Stimulated activated CD4-positive, alpha-beta T cell treated with anti-CD3 and anti-CD28 coated beads, Interleukin-2, amount 100 ng/mL, for 24 hours (primary cell): ENCODE measurements at places on chromosomes 11 and 22.
A peak's percentile ranks its signal among the peaks of the same experiment; 100 is the strongest.

DNA sequence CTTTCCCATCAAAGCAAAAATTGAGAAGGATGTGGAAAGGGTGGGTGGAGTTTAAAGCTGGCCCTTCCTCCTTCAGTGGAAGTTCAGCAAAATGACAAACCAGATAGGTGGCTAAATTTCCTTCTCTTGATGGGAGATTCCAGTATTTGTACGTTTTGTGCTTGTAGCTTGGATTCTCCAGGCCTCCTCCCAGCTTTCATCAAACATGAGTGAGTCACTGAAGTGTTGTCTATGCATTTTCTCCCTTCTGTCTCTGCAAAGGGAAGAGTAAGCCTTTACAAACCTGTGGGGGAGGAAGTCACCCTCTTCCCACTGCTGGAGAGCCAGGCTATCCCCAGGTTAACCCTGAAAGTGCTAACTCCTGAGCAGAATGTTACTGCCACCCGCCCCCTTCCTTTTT is 6.4 kb downstream of the MARK2 start:
- DNase-seq: no peak

DNA sequence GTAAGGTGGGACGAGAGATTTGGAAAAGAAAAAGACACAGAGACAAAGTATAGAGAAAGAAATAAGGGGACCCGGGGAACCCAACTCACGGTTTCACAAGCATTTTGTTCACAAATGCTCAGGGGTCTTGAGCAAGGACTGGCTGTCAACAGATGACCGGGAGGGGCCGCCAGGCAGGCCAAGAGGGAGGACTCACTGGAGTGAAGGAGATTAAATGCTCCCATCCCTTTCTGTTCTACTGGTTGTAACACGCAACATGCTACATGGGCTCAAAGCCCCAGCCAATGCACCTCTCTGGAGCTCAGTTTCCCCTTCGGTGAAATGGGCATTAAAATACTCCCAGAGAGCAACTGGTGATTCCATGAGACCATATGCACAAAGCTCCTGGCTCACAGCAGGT is 13.4 kb downstream of the SHANK2 start:
- DNase-seq: no peak

DNA sequence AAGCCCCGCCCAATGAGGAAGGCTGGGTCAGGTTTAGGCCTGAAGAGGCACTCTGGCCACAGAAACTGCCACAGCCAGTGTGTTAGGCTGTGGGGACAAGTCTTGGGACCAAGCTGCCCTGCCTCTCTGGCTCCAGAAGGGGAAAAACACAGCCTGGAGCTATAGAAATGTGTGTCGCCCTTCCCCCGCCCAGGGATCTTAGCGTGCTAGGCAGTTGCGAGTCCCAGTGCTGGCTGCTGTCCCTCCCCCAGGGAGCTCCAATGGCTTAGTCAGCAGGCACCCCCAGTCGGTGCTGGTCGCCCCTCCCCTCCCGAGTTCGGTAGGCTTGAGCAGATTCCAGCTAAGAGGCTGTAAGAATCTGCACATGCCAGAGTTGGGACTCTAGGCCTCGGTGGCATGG is 99.5 kb upstream of the API5 start:
- no peak for DNase-seq

DNA sequence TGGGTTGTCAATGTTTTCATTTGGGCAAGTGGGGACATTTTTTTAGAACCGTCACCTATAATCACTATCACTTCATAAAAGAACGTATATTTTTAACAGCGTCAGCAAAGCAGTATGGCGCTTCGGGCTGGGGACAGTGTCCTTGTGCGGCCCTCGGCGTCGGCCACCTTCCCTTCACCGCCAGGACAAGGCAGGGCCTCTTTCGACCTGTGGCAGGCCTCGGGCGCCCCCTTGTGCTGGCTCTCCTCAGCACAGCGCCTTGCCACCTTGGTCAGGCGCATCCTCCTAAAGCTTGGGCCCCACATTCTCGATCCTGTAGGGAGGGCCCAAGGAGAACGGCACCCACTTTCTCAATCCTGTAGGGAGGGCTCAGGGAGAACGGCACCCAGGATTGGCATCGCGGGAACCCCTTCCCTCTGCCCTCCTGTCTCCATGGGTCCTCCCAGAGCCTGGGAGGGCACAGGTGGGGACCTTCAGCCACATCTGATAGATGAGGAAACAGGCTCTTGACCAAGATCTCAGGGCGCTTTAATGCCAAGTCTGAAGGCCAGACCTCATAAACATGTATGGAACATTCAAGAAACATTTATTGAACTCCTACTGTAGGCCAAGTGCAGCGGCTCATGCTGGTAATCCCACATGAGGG is 11.5 kb upstream of the FADD start:
- peak; percentile 57 for DNase-seq

DNA sequence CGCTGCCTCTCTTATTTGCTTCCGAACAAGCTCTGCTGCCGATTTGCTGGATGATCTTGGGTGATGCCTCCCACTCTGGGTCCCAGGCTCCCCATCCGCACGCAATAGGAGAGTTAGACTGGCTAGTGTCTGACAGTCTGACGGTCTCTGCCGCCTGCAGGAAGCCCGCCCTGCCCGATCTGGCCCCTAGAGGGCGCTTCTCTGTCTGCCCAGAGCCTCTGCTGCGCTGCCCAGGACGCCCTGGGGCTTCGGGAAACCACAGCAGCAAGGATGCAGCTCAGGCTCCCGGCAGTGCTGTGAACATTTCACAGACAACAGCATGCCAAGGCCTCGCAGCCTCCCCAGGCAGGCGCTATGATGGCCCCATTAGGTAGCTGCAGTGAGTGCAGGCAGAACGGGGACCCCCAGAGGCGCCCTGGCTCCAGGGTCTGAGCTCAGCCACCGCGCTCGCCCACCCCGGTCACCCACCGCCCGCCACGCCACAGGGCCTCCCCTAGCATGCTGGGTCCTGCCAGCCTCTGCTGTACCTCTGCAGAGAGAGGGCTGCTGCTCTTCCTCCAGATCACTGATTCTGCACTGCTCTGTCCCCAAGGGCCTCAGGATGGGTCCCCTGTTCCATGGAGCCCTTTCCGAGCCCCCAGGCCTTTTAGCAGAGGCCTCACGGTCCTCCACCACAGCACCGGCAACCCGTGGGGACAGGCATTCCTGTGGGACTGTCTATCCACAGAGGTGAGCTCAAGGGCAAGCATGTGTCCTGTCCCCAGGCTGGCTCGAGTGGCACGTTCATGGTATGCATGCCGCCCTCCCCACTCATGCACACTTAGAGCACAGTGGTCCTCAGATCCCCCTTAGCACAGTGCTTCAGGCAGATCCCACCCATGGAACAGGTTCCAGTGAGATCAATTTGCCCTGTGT is 4.3 kb upstream of the BAIAP2L2 start:
- DNase-seq: peak; percentile 86
